BJ (cell line): ENCODE measurements at places on chromosomes 3 and 15.

DNA sequence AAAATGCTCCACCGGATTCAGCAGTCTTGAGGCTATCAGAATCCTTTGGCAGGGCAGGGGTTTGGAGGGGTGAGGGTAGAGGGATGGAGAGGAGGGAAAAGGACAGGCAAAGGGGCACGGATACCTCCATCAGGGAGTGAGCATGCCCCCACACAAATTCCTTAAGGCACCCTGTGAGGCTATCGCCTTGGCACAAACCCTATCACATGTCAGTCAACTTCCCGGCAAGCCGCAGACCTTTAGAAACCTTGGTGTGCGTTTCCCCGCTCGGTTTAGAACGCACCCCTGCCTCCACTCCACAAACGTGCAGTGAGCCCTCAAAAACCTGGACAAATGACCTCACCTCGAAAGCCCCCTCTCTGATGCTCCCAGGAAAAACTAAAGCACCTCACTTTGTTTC, 422 bp upstream of the SETMAR start:
- DNase-seq: no peak

- no peak for DNase-seq
Observed at GRCh38 chr3:171064461-171064860, 37.9 kb upstream of the SLC2A2 start.

DNA sequence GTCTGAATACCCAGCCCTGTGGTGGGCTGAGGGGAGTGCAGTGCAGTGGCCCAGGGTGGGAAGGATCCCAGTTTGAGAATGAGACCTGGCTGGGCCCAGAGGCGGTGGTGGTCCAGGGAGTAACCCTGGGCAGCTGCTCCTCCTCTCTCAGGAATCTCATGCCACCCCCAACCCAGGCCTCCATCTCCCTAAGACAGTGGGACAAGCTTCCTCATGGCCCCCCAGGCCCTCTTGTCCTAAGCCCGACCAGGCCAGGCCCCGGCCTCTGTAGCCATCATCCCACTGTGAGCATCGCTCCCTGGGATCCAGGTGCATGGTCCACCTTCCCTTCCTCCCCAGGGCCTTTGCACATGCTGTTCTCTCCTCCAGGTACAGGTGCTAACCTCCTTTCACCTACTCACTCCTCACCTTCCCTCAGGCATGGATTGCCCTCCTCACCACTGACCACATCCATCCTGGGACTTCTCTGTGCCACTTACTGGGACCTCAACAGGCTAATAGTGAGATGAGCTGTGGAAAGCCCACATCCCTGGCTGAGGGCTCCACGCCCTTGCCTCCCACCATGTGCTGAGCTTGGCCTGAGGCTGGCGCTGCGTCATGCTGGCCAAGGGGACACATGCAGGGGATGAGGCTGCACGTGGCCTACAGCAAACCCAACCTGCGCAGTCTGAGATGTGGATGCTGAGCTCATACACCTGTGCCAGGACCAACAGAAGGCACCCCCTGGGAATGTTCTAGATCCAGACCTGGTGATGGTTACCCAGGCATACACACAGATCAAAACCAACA, 9.9 kb downstream of the CHDH start:
- no peak for DNase-seq

GRCh38 chr3:98733812-98734281, 29.3 kb upstream of the ST3GAL6 start:
- no peak for DNase-seq

- DNase-seq: no peak
Observed at GRCh38 chr15:85470563-85471271, 90.3 kb downstream of the AKAP13 start.

GRCh38 chr3:52682016-52682415, 3.7 kb downstream of the PBRM1 start:
- DNase-seq: no peak

DNA sequence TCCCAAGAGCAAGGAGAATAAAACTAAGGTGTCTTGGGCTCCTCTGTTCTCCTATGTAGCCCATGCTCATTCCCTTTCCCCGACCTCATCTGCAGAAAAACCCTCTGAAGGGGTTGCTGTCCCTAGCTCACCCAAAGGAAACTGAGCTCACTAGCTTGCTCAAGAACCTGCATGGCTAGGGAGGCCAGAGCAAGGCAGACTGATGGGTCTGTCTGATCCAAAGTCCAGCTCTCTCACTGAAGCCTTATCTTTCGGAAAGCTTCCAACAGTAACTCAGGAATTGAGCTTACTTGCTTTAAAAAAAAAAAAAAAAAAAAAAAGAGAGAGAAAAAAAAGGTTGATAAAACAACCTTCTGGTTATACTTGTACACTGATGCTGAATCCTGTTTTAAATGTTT, 141.4 kb upstream of the TOPAZ1 start:
- DNase-seq: no peak

DNA sequence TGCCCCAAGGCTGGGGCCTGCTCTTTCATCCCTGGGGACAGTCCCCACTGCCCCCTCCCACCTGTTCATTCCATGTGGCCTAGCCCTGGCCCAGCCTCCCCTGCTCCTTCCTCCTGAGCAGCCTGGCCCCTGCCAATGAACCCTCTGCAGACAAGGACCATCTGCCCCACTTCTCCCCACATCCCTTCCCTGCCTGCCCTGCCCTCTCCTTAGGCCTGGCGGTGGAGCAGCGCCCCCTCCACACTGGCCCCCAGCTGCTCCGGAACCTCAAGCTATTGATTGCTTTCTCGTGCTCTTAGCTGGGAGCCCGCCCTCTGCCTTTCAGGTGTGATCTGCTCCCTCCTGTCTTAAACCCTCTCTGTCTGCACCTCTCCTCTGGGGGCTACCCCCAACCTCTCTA, 8.0 kb downstream of the PLXNA1 start:
- DNase-seq: no peak

DNA sequence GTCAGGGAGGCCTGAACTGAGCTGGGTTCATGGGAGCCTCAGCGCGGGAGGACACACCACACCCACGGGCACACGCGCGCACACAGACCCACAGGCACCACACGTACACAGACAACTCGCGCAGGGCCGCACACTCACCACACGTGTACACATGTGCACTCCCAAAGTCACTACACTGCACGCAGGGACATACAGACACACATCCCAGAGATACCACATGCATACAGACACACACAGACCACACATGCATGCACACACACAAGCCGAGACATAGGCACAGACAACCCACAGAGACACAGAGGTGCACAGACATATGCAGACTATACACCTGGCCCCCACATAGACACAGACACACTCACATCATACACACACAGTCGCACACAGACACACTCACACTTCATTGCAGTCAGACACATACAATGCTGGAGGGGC, 1.1 kb upstream of the MGLL start:
- DNase-seq: no peak

GRCh38 chr3:3089017-3089416, 21.2 kb downstream of the IL5RA start:
- no peak for DNase-seq

- DNase-seq: peak; percentile 3
Observed at GRCh38 chr3:167684388-167684993, 30.7 kb upstream of the WDR49 start.

DNA sequence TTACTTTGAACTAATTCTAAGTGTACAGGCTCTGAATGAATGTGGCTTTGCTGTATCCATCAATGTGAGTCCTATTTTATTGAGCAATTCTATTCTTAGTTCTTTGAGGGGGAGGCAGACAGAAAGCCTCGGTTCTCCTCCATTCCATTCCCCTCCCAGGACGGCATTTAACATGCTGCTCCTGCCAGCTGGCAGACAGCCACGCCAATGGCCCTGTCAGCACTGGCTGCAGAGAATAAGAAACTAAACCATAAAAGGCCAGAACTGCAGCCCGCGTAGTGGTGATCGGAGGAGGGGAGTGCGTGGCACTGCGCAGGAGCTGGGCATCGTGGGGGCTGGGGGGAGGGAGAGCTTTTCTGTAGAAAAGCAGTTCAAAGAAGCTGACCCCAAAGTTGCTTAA, 76.0 kb upstream of the HACD2 start:
- peak; percentile 91 for DNase-seq

DNA sequence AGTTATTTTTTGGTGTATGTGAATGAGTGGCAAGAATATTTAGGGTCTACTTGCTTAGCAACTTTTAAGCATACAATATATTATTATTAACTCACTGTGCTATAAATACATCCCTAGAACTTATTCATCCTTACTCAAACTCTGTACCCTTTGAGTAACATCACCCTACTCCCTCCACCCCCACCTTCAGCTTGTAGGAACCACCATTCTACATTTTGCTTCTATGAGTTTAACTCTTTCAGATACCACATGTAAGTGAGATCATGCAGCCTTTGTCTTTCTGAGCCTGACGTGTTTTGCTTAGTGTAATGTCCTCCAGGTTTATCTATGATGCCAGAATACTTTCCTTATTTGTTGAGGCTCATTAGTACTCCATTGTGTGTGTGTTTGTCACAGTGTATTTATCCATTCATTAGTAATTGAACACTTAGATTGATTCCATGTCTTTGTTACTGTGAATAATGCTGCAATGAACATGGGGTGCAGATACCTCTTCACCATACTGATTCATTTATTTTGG, 526.9 kb downstream of the PYDC2 start:
- no peak for DNase-seq

- DNase-seq: no peak
Observed at GRCh38 chr3:66441129-66441528, 59.7 kb downstream of the LRIG1 start.

GRCh38 chr3:109545746-109546145, 208.4 kb upstream of the DPPA4 start:
- no peak for DNase-seq

GRCh38 chr3:53114011-53114400, 16.2 kb downstream of the RFT1 start:
- no peak for DNase-seq

DNA sequence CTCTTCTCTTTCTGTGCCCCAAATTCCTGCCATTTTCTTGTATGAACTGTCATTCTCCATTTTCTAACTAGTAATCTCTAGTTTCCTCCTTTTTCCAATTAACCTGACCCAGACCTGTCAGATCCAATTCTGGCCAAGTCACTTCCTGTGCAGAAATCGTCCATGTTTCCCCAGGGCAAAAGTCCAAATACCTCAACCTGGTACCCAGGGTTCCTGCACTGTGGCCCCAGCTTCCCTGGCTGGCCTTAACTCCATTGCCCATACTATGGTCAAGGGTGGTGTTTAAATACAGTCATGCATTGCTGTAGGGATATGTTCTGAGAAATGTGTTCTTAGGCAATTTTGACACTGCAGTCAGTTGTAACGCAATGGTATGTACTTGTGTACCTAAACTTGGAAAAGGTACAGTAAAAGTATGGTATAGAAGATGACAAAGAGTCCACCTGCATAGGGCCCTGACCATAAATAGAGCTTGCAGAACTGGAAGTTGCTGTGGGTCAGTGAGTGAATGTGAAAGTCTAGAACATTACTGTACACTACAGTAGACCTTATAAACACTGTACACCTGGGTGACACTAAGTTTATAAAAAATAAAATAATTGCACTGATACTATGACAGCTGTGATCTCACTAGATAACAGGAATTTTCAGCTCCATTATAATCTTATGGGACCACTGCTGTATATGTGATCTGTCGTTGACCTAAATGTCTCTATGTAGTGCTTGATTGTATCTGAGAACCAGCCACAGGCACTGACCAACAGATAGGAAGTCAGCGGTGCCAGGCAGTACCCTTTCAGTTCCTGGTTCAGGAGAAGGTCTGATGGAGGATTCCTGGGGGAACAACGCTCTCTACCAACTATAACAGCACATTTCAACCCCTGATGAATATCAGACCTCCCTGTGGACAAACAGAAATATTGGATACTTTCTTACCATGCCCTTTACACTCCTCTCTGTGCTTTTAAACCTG, 336.1 kb upstream of the PROK2 start:
- no peak for DNase-seq

DNA sequence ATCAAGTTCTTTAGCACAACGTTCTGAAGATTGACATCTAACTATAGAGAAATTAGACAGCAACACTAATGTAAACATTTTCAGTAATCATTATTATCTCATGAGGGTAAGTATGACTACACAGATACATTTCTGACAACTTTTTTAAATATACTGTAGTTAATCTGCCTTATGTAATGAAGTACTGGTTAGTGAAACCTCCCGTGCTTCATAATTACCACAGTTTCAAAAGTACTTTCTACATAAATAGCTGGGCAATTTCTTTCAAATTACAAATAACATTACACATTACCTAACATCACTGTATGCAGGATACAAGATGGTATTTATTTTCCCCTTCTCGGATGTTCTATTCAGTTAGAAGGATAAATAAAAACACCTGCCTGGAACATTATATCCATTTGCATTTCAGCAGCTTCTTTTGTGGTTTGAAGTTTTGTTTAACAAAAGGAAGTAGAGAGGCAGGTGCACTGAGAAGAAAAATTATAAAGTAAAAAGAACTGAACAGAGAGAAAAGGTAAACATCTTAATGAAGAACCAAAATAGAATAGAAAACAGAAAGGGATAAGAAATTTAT, 1241.5 kb upstream of the GBE1 start:
- DNase-seq: no peak

- DNase-seq: no peak
Observed at GRCh38 chr15:44427756-44428724, 611 bp downstream of the CTDSPL2 start.

- DNase-seq: no peak
Observed at GRCh38 chr15:61764981-61765380, 295.3 kb downstream of the VPS13C start.

GRCh38 chr15:52114261-52115055, 1.9 kb upstream of the BCL2L10 start:
- no peak for DNase-seq

DNA sequence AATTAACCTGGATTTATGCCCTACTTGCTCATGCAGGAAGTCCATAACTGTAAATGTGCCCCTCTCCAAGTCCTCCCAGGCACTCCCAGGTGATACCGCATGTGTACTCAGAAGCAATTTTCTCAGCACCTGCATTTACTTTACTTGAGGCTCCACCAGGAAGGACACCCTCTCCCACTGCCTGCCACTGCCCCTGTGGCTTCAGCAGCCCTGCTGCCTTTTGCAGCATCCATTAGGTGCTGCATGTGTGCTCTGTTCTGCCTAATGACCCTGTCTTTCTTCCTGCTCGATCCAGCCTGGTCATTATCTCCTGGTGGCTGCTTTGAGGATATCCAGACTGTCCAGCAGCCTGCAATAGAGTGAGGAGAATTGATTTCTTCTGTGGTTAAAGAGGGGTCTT, 107.6 kb upstream of the SEMA6D start:
- DNase-seq: no peak

GRCh38 chr3:146646261-146646660, 41.1 kb upstream of the PLSCR5 start:
- no peak for DNase-seq

DNA sequence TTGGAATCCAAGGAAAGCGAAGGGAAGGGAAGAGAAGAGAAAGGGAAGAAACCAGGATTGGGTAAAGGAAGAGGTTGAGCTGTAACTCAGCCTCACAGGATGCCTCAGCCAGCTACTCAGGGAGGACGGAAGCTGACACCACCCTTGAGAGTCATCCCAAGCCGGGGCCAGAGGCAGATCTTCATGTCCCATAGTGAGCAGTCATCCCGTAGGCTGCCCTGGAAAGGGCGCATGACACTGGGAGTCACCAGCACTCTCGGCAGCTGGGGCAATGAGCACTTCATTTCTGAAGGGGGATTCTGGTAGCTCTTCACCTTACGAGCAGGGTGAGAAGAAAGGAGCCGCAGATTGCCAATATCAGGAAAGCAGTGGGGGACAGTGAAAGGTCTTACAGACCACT, 60.1 kb upstream of the PCSK6 start:
- no peak for DNase-seq
